ENCODE measurements at places on chromosomes 1 and 21.

GRCh38 chr1:81498471-81499462 lies 302.0 kb upstream of the ADGRL2 start:
- DNase-seq, result no peak

DNA sequence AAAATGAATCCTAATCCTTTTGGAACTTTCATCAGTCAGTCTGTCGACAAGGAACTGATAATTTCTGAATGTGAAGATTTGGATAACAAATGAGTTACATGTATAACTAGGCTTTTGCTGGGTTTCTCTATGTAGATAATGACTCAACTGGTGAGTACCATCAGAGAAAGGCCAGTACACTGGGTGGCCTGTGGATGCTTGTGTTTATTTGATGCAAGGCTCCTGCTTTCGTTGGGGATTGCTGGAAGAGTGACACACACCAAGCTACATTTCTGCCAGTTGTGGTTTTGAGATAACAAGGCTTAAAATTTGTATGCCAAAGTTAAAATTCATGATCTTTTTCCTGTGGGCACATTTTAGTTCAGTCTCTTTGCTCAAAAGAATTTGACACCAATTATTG lies 115.7 kb upstream of the UBE2U start:
- DNase-seq, result no peak

- no peak for DNase-seq
Observed at GRCh38 chr1:159843459-159843858, 16.8 kb downstream of the SLAMF8 start.

DNA sequence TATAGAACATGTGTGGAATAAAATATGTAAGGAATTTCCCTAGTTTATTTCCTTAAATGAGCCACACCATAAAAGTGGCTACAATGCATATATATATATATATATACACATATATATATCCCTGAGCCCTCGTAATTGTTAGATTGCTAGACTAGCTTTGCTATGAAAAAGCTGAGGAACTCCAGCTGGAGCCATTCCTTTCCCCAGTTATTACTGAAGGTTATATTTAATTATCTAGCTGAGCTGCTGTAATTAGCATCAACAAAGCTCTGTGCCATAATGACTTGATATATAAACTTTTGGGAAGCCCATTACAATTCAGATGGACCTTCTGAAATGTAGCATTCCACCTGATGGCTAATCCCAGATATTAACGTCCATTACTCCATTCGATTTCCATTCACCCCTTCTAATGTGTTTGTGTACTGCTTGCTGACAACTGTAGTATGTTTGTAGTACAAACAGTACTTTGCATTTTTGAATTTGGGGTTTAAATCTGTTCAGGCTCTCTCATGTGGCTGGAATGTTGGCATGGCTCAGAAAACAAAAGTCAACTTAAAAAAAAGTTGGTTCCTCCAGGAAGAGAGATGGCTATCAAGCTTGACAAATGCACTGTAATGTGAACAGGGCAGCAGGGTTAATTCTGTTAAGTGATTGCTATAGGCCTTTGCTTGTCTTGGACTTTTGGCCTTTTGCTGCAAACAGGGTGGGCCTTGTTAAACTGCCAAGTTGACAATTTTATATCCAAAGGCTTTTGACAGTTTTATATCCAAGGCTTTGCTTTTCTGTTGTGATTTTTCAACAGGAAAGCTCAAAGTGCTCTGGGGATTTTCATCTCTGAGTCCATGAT lies 170.0 kb downstream of the LTN1 start:
- no peak for DNase-seq

DNA sequence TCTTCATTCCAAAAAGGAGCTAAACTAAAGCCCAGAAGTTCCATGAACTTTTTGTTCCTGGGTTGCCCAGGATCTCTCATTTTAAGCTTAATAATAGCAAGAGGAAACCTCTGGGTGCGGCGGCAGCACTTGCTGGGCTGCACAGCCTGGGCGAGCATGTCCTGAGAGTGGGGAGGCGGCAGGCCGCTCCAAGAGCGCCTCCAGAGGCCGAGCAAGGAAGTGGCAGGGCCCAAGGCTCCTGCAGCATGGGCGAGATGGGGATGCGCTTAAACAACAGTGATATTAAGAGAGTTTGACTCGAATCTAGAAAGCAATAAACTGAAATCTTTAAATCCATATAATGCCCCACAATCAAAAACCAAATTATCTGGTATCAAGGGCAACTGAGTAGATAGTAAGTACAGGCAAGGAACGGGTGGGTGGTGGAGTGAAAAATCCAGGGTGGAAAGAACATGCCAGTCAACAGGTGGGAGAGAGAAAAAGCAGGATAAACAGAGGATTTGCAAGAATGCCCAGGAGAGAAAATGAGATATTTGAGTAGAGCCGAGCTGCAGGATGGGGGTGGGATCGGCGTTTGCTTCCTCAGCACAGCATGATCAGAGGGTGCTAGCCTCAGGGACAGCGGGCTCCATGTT lies 14.1 kb upstream of the TNR start:
- peak; percentile 2 for DNase-seq

DNA sequence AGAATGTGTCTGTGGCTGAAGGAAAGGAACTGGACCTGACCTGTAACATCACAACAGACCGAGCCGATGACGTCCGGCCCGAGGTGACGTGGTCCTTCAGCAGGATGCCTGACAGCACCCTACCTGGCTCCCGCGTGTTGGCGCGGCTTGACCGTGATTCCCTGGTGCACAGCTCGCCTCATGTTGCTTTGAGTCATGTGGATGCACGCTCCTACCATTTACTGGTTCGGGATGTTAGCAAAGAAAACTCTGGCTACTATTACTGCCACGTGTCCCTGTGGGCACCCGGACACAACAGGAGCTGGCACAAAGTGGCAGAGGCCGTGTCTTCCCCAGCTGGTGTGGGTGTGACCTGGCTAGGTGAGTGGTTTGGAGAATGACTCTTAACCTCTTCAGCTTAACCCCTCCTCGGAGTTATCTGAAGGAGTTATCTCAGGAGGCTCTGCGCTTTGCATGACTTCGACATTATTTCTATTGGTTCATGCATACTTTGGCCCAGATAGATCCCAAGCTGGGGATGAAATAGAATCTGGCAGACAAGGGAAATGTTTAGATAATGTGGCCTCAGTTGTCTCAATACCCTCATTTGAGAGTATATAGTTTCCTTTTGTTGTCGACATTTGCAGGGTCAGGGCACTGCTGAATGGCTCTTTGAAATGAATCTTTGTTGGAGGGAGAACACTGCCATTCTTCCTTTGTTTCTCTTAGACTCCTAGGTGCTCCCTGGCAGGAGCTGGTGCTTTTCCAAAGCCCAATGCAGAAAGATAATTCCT lies 39.7 kb downstream of the PTGFRN start:
- DNase-seq, result no peak

- DNase-seq, result no peak
Observed at GRCh38 chr1:10973552-10973951, 38.9 kb upstream of the TARDBP start.

- peak; percentile 17 for DNase-seq
Observed at GRCh38 chr1:248807067-248807737, 18.5 kb downstream of the SH3BP5L start.

DNA sequence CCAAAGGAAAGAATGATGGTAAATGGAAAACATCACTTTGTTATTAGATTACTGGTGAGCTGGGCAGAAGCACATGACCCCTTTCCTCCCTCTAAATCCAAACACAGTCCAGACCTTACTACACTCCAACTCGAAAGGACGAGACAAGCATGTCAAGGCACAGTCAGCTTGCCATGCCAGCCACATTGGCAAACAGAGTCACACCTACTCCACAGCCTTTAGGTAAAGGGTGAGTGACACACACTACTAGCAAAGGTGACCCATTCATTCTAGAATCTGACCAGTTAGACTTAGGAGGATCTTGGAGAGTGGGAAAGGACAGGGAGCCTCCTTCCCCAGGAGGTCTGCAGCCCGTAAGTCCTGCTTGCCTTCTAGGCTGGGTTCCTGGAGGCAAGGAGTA lies 3.0 kb downstream of the SLC44A3 start:
- DNase-seq, result no peak

DNA sequence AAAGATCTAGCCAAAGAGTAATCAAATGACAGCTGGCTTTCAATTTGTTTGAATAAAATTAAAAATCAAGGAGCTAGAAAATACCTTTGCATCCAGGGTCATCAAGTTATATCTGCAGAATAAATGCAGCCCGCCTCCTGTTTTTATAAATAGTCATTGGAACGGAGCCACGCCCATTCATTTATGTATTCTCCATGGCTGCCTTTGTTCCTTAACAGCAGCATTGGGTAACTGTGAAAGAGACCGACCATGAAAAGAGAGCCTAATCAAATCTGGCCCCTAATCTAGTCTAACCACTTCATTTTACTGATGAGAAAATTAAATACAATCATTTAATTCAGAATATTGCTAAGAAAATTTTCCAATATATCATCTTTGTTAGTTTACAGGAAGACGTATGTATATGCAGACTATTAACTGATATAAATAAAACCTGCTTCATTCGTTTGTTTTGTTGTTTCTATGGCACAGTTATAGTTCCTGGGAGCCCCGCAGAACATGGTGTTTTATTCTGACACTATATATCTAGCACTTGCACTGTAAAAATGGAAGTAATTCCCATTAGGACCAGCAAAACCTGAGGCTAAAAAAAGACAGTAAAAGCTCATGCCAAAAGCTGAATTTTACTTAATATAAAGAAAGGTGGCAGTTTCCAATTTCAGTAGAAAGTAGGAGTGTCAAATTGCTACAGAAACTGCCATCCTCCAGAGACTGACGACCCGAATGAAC lies 111.8 kb upstream of the PALMD start:
- DNase-seq, result no peak

- no peak for DNase-seq
Observed at GRCh38 chr1:228071839-228072657, 10.5 kb upstream of the ARF1 start.

- no peak for DNase-seq
Observed at GRCh38 chr1:107473065-107473464, 332.2 kb downstream of the NTNG1 start.

- DNase-seq, result no peak
Observed at GRCh38 chr1:3240524-3241235, 171.7 kb downstream of the PRDM16 start.

- DNase-seq, result no peak
Observed at GRCh38 chr1:214078950-214079349, 91.2 kb downstream of the PROX1 start.

GRCh38 chr1:171817511-171818265 lies 23.6 kb upstream of the DNM3 start:
- DNase-seq, result no peak

DNA sequence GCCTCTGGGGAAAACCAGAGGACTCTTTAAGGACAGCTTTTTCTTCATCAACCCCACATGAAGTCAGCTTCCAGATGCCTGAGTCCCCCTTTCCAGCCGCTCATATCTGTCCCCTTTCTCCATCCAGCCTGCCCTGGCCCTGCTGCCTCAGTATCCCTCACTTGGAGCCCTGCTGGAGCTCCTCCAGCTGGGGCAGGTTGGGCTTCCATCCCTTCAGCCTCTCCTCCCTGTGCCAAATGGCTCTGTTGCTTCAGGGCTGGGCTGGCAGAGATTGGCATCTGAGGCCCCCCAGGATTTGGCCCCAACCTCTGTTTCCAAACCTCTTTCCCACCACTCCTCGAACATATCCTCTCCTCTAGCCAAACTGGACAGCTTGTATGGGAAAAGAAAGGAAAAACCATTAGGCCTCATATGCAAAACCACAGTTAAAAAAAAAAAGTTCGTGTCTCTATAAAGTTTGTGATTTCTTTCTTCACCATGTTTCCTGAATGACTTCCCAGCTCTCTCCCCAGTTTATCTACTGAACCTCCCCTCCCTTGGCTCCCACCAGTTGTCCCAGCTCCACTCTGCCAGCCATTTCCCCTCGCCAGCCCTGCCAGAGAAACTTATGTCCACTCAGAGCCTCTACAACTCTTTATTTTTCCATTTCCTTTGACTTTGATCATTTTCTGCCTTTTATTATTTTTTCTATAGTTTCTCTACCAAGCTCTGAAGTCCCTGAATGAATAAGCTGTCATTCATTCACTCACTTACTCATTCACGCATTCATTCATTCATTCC lies 217.9 kb downstream of the FOXD2 start:
- DNase-seq, result no peak

DNA sequence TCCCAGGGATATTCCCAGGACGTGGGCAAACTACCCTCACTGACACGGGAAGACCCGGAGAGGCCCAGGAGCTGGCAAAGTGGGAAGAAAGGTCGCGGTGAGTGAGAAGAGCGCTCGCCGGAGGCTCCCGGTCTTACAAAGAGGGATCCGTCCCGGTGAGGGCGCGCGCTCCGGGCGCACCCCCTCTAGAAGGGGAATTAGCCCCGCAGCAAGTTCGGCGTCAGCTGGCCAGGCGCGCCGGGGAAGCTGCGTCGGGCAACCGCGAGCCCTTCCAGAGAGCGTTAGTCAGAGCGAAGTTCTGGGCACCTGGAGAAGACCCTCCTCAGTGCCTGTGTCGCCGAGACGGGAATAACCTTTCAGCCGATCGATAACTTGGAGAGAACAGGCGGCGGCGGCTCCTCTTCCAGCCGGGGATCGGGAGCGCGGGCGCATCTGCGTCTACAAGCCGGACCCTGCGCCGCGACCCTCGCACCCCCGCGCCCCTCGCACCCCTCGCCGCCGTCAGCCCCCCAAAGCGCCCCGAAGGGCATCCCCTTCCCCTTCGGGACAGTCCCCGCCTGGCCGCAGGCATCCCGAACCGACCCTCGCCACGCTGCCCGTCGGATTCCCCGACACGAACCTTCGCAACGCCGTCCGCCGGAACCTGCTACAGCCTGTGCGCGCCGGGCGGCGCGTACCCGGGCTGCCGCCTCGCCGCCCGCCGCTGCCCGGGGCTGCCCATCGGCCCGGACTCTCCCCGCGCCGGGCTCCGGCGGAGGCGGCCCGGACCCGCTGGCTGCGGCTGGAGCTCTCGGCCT lies 485 bp downstream of the SIPA1L2 start:
- DNase-seq, result peak; percentile 18

DNA sequence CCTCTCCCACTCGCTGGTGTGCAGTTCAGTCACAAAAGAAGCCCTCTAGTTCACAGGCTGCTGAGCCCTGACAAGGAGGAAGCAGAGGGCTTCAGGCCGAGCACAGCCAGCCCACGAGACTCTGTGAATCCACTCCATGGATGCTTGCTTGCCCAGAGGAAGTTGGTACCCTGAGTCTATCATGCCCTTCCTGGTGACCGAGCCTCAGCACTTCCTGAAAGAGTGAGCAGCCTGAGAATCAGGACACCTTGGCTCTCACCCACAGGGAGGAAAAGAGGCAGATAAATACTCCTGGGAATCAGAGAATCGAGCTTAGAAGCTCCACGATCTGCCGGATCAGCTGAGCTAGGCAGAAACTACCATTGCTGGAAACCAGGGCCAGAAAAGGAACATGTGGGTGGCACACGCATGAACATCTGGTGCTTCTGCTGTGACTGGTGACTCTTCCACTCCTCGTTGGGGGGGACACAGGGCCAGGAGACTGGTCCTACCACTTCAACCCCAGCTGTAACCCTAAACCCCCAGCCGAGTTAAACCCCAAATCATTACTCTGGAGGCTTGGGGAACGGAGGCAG lies 376.3 kb upstream of the CAMK1G start:
- DNase-seq, result no peak

- no peak for DNase-seq
Observed at GRCh38 chr1:93607814-93608186, 73.8 kb downstream of the BCAR3 start.

DNA sequence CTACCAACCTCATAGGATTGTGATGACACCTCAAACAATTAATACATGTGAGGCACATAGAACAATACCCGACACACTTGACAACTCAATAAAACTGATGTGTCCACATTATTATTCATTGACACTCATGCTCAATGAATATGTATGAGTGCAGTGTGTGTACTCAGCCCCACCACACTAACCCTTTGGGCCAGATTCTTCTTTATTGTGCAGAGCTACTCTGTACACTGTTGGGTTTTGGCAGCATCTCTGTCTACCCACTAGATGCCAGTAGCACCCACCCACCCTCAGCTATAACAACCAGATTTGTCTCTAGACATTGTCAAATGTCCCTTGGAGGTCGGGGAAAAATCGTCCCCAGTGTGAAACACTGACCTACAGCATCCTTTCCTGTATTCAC lies 10.1 kb downstream of the CASP9 start:
- DNase-seq, result no peak
